A549 treated with ZK216348 at 1 μM for 4 hours (cell line): ENCODE measurements at places on chromosomes 2 and 18. TPM values are rescaled to one million over a fixed set of nuclear protein-coding genes. Genes with fewer than 3 reads are reported as not detected.

Gene ABCG8
- not detected in 5 replicates for total RNA-seq

Gene CDH19
- 0.51 to 1.5 TPM (median 0.87 TPM) in 5 replicates for total RNA-seq

Gene EHBP1
- 46.2 to 58.3 TPM (median 48.8 TPM) in 5 replicates for total RNA-seq

Gene SFT2D3
- 3.8 to 6.9 TPM (median 6.0 TPM) in 5 replicates for total RNA-seq

Gene MROH2A
- total RNA-seq, result 0.18 to 0.22 TPM in 2 of 5 replicates, not detected in the others

Gene FIGN
- total RNA-seq, result 1.3 to 3.3 TPM (median 2.1 TPM) in 5 replicates

Gene CENPA
- total RNA-seq, result 46.7 to 57.0 TPM (median 49.9 TPM) in 5 replicates

Gene BMP10
- not detected in 5 replicates for total RNA-seq

Gene KIAA2012
- not detected in 5 replicates for total RNA-seq

Gene EMILIN2
- 8.6 to 14.7 TPM (median 14.1 TPM) in 5 replicates for total RNA-seq

Gene RAB27B
- total RNA-seq, result 10.2 to 14.7 TPM (median 12.6 TPM) in 5 replicates

Gene DLX2
- total RNA-seq, result 0.35 to 0.89 TPM (median 0.44 TPM) in 5 replicates

Gene PKDCC
- 17.7 to 24.0 TPM (median 18.4 TPM) in 5 replicates for total RNA-seq

Gene OXER1
- not detected in 5 replicates for total RNA-seq

Gene WNT10A
- total RNA-seq, result 0.19 to 0.31 TPM in 2 of 5 replicates, not detected in the others

Gene CD207
- not detected in 5 replicates for total RNA-seq

Gene CPS1
- total RNA-seq, result 7.5 to 12.3 TPM (median 10.7 TPM) in 5 replicates

Gene EPC2
- total RNA-seq, result 8.2 to 12.0 TPM (median 10.3 TPM) in 5 replicates

Gene AQP12A
- total RNA-seq, result not detected in 5 replicates

Gene MAPRE3
- 9.2 to 13.6 TPM (median 12.7 TPM) in 5 replicates for total RNA-seq

Gene DTNB
- 8.1 to 11.3 TPM (median 9.4 TPM) in 5 replicates for total RNA-seq

Gene LRP1B
- total RNA-seq, result 0.02 to 0.09 TPM in 2 of 5 replicates, not detected in the others

Gene NRBP1
- 111 to 138 TPM (median 135 TPM) in 5 replicates for total RNA-seq

Gene IL1R1
- 27.0 to 46.0 TPM (median 40.9 TPM) in 5 replicates for total RNA-seq

Gene FSIP2
- total RNA-seq, result not detected in 5 replicates

Gene MBP
- 16.5 to 24.9 TPM (median 18.8 TPM) in 5 replicates for total RNA-seq

Gene XRCC5
- 172 to 223 TPM (median 180 TPM) in 5 replicates for total RNA-seq

Gene B4GALT6
- total RNA-seq, result 4.6 to 8.2 TPM (median 6.2 TPM) in 5 replicates

Gene FAM210A
- 19.7 to 25.5 TPM (median 22.8 TPM) in 5 replicates for total RNA-seq

Gene CDH20
- total RNA-seq, result not detected in 5 replicates

Gene CIB4
- 0.44 to 0.93 TPM (median 0.52 TPM) in 3 of 5 replicates, not detected in the others for total RNA-seq

Gene DYNAP
- not detected in 5 replicates for total RNA-seq

Gene TMEM37
- 1.5 to 2.1 TPM (median 1.6 TPM) in 5 replicates for total RNA-seq

Gene SERPINB5
- total RNA-seq, result 0.06 to 0.11 TPM in 2 of 5 replicates, not detected in the others

Gene C2orf76
- 10.8 to 19.8 TPM (median 11.9 TPM) in 5 replicates for total RNA-seq

Gene FOXD4L1
- total RNA-seq, result 0.25 to 0.50 TPM (median 0.28 TPM) in 5 replicates

Gene DPYSL5
- 3.1 to 7.5 TPM (median 4.4 TPM) in 5 replicates for total RNA-seq

Gene NCOA1
- 7.3 to 11.4 TPM (median 9.9 TPM) in 5 replicates for total RNA-seq

Gene NYAP2
- 0.02 TPM in 1 of 5 replicates, not detected in the others for total RNA-seq

Gene SCRN3
- total RNA-seq, result 11.6 to 20.1 TPM (median 15.3 TPM) in 5 replicates

Gene AGXT
- not detected in 5 replicates for total RNA-seq

Gene CFAP65
- 0.11 to 0.23 TPM (median 0.18 TPM) in 5 replicates for total RNA-seq

Gene SCTR
- not detected in 5 replicates for total RNA-seq

Gene L3MBTL4
- not detected in 5 replicates for total RNA-seq

Gene NTSR2
- not detected in 5 replicates for total RNA-seq

Gene SPC25
- total RNA-seq, result 15.2 to 25.5 TPM (median 20.1 TPM) in 5 replicates

Gene LRATD1
- 0.07 TPM in 1 of 5 replicates, not detected in the others for total RNA-seq

Gene KLHL30
- 0.19 to 0.37 TPM (median 0.26 TPM) in 5 replicates for total RNA-seq

Gene SANBR
- 7.9 to 15.4 TPM (median 12.9 TPM) in 5 replicates for total RNA-seq

Gene ANKRD30BL
- not detected in 5 replicates for total RNA-seq

Gene ZSWIM2
- not detected in 5 replicates for total RNA-seq

Gene GPR39
- total RNA-seq, result 7.4 to 10.3 TPM (median 9.6 TPM) in 5 replicates

Gene SMAD2
- 51.6 to 70.0 TPM (median 64.7 TPM) in 5 replicates for total RNA-seq

Gene LOXHD1
- not detected in 5 replicates for total RNA-seq

Gene CFAP221
- total RNA-seq, result 0.20 to 0.64 TPM (median 0.35 TPM) in 5 replicates

Gene DHRS9
- total RNA-seq, result 2.9 to 4.2 TPM (median 3.5 TPM) in 5 replicates
